ENCODE measurements at places on chromosomes 7 and 10. TPM values are rescaled to one million over a fixed set of nuclear protein-coding genes. Genes with fewer than 3 reads are reported as not detected.
A peak's percentile ranks its signal among the peaks of the same experiment; 100 is the strongest.

- H3K27me3 ChIP-seq: no peaks in the 10 kb centered on the region
Measured at GRCh38 chr10:87658858-87659555, 671 bp upstream of the PAPSS2 start.

- peaks cover 16% of the 10 kb centered on the region for H3K4me1 ChIP-seq
- no peak overlapping the region for H3K27ac ChIP-seq
- H3K36me3 ChIP-seq: no peaks in the 10 kb centered on the region
- no peaks in the 10 kb centered on the region for H3K27me3 ChIP-seq
Measured at GRCh38 chr7:2870471-2870931, 26.4 kb upstream of the GNA12 start.

DNA sequence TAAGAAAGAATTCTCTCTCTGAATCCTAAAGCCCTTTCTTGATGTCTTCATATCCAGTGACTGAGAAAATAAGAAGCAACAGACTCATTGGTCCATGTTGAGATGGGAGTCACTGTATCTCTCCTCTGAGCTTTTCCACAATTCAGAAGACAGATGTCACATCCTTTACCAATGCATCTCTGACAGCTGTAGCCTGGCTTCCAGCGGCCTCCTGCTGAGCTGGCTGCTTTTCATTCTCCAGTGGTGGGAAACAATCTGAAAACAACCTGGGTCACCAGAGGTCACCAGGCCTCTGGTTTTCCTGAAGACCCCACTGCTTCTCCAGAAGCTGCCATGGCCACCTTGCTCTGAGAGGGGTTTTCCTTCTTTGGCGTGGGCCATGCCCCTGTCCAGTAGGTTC lies 18.3 kb upstream of the RPA3 start:
- no peak for DNase-seq
- H3K27me3 ChIP-seq: no peaks in the 10 kb centered on the region
- H3K4me1 ChIP-seq: peaks cover 30% of the 10 kb centered on the region

DNA sequence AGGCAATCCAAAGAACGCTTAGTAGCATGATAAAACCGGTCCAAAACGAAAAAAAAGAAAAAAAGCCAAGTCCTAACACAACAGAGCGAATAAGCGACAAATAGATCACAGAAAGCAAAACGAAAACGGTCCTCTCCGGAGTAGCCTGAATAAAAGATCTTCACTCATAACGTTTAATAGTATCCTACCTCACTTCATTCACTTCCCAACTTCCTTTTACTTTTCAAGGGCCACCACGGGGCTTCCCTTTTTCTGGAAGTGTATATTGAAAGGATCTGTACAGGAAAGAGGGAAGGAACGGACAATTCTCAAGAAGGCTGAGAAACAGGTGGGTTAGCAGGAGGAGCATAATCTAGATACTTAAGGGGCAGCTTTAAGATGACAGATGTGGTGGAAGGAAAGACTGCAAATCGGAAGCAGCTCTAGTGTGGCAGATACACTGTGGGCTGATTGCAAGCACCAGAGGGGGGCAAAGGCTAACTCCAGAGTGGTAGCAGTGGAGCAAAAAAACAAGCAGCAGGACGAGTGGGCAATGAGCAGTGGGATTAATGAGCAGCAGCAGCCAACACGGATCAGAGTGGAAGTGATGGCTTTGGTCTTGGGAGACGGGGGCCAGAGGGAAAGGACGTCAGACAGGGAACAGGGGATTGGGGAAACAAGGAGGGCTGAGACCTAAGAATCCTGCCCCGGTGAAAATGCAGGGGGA lies 866 bp downstream of the CNOT4 start:
- H3K4me1 ChIP-seq: peaks cover 2% of the 10 kb centered on the region
- no peak overlapping the region for H3K4me3 ChIP-seq
- H3K27ac ChIP-seq: no peak overlapping the region
- no peak for DNase-seq
- H3K27me3 ChIP-seq: no peaks in the 10 kb centered on the region

- H3K27ac ChIP-seq: no peak within 1 kb of the TSS
- peaks cover 15% of the 10 kb centered on the region for H3K4me1 ChIP-seq
- H3K27me3 ChIP-seq: peaks cover 77% of the 10 kb centered on the region
- peaks cover 3% of the 10 kb centered on the region for H3K36me3 ChIP-seq
- peak within 1 kb of the TSS; percentile 32 for H3K4me3 ChIP-seq
- DNase-seq: peak; percentile 72
Measured at GRCh38 chr10:123147635-123148413, at the start of gene HMX2. Gene HMX2, plus strand, starts transcription at chr10:123148136. Its CDS starts 243 bp downstream, at chr10:123148379.

GRCh38 chr10:5395168-5395567 lies 9.5 kb downstream of the TUBAL3 start:
- no peak for DNase-seq
- no peaks in the 10 kb centered on the region for H3K4me1 ChIP-seq
- H3K36me3 ChIP-seq: peaks cover 7% of the 10 kb centered on the region
- H3K4me3 ChIP-seq: no peak overlapping the region
- peaks cover 21% of the 10 kb centered on the region for H3K27me3 ChIP-seq

GRCh38 chr10:124094419-124094785 lies 1.0 kb upstream of the CHST15 start:
- H3K4me1 ChIP-seq: peaks cover 28% of the 10 kb centered on the region
- H3K36me3 ChIP-seq: peaks cover 5% of the 10 kb centered on the region
- H3K27me3 ChIP-seq: peaks cover 20% of the 10 kb centered on the region
- peak overlapping the region; percentile 72 for H3K4me3 ChIP-seq

DNA sequence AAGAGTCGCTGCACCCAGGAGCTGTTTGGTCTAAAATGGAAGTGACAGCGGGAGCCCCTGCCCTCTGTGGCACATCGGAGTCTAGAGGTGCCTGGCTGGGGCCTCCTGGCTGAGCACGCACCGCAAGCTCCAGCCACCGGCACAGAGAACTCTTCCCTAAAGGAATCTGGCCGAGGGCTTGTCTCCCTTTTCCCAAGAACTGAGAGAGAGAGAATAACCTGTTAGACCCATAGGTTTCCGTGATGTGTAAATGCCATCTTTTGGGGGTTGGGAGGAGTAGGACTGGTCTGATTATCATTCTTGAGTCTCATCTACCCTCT lies 47.3 kb downstream of the PROSER2 start:
- H3K27ac ChIP-seq: no peak overlapping the region
- H3K36me3 ChIP-seq: peaks cover 14% of the 10 kb centered on the region
- peak; percentile 46 for DNase-seq
- H3K4me3 ChIP-seq: no peak overlapping the region
- H3K27me3 ChIP-seq: no peaks in the 10 kb centered on the region

The CDC14C gene
- total RNA-seq: not detected

GRCh38 chr7:41624818-41625217 lies 78.1 kb downstream of the INHBA start:
- H3K4me3 ChIP-seq: no peak overlapping the region
- DNase-seq: no peak
- H3K36me3 ChIP-seq: no peaks in the 10 kb centered on the region
- H3K27me3 ChIP-seq: no peaks in the 10 kb centered on the region
- H3K4me1 ChIP-seq: peaks cover 11% of the 10 kb centered on the region

GRCh38 chr10:86644794-86645445 lies 9.4 kb upstream of the OPN4 start:
- H3K27me3 ChIP-seq: no peaks in the 10 kb centered on the region
- H3K4me3 ChIP-seq: no peak overlapping the region
- H3K27ac ChIP-seq: peak overlapping the region; percentile 32
- no peaks in the 10 kb centered on the region for H3K36me3 ChIP-seq
- H3K4me1 ChIP-seq: peaks cover 54% of the 10 kb centered on the region
- DNase-seq: no peak

The ACBD7 gene
- total RNA-seq: 0.51 TPM

The ADAM22 gene
- 6.6 TPM for total RNA-seq

GRCh38 chr7:86328801-86329433 lies 314.8 kb upstream of the GRM3 start:
- DNase-seq: no peak
- no peaks in the 10 kb centered on the region for H3K27me3 ChIP-seq
- no peak overlapping the region for H3K4me3 ChIP-seq
- H3K36me3 ChIP-seq: no peaks in the 10 kb centered on the region
- no peak overlapping the region for H3K27ac ChIP-seq

DNA sequence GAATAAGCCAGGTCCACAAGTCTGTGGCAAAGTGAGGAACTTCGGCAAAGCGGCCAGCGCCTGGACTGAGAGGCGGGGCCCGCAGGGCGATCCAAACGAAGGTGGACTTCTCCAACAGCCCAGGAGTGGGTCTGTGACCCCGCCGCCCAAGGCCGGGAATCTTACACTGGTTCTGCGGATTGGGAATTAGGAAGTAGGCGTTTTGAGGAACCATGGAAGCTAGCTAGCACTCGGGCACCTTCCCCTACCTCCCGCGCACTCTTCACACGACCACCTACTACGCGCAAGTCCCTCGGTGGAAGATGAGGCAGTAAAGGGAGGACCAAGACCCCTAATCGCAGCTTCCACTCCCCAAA lies 570 bp upstream of the ARF5 start:
- peak overlapping the region; percentile 73 for H3K27ac ChIP-seq
- peak overlapping the region; percentile 70 for H3K4me3 ChIP-seq
- peaks cover 17% of the 10 kb centered on the region for H3K36me3 ChIP-seq
- H3K4me1 ChIP-seq: peaks cover 52% of the 10 kb centered on the region

DNA sequence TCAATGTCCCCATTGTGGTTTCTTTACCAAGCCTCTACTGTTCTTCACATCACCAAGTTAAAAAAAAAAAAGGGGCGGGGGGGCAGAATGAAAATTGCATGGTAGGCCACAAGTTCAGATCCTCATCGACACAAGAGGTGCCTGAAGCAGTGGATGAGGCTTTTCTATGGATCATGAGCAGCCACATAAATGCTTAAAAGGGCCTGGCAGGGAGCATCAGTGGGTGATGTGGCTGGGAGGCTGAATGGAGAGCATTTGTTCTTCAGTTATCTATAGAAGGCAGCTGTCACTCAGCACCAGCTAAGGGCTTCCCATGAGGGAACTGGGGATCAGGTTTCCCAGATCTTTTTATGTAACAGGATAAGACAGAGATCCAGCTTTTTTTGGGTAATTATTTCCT lies 117.9 kb downstream of the CFTR start:
- H3K36me3 ChIP-seq: no peaks in the 10 kb centered on the region
- H3K4me3 ChIP-seq: no peak overlapping the region
- peaks cover 1% of the 10 kb centered on the region for H3K27me3 ChIP-seq
- no peaks in the 10 kb centered on the region for H3K4me1 ChIP-seq
- no peak for DNase-seq

- H3K27ac ChIP-seq: no peak overlapping the region
- peaks cover 2% of the 10 kb centered on the region for H3K27me3 ChIP-seq
- DNase-seq: no peak
- no peaks in the 10 kb centered on the region for H3K36me3 ChIP-seq
- no peaks in the 10 kb centered on the region for H3K4me1 ChIP-seq
- no peak overlapping the region for H3K4me3 ChIP-seq
Measured at GRCh38 chr10:71597821-71598498, 121.6 kb downstream of the C10orf105 start.

DNA sequence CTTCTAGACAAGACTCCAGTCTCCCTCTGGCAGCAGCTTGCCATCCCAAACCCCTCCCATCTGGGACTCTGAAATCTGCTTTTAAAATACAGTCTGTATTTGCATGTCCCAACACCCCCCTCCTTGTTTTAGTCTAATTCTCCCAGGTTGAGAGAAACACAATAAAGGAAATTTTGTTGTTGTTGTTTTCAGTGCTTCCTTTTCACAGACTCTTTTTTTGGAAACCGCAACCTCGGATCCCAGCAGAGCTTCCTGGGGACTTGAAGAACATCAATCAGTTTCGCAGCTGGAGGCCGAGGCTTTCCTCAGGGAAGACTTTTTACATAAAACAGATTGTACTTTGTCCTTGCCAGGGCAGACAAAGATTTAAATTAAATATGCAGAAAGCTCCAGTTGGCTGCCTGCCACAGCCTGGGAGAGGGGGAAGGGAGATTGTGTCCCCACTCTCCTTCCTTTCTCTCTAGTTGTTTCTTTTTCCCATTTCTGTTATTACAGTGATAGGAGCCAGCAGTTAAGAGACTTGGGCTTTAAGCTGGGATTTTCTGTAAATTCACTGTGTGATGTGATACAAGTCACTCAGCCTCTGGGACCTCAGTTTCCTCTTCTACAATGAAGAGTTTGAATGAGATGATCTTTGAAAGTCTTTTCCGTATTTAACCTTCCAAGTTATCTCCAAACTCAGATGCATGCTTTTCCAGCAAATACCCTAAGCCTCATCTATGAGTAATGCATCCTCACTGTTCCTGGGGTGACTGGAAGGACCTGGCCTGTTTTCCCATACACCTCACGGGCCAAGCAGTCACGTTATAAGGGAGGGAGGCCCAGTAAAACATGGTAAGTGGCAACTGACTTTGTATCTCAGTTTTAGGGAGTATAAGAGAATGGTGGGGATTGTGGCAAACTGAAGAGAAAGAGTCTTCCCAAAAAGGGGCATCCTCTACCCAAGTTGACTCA lies 192.3 kb downstream of the REEP3 start:
- H3K36me3 ChIP-seq: no peaks in the 10 kb centered on the region
- peaks cover 59% of the 10 kb centered on the region for H3K4me1 ChIP-seq
- H3K27ac ChIP-seq: peak overlapping the region; percentile 93
- no peaks in the 10 kb centered on the region for H3K27me3 ChIP-seq
- H3K4me3 ChIP-seq: peak overlapping the region; percentile 28

GRCh38 chr7:142556740-142557139 lies 192.5 kb upstream of the PRSS1 start:
- H3K27ac ChIP-seq: peak overlapping the region; percentile 82
- H3K36me3 ChIP-seq: no peaks in the 10 kb centered on the region
- H3K27me3 ChIP-seq: no peaks in the 10 kb centered on the region
- DNase-seq: no peak
- H3K4me1 ChIP-seq: peaks cover 60% of the 10 kb centered on the region

DNA sequence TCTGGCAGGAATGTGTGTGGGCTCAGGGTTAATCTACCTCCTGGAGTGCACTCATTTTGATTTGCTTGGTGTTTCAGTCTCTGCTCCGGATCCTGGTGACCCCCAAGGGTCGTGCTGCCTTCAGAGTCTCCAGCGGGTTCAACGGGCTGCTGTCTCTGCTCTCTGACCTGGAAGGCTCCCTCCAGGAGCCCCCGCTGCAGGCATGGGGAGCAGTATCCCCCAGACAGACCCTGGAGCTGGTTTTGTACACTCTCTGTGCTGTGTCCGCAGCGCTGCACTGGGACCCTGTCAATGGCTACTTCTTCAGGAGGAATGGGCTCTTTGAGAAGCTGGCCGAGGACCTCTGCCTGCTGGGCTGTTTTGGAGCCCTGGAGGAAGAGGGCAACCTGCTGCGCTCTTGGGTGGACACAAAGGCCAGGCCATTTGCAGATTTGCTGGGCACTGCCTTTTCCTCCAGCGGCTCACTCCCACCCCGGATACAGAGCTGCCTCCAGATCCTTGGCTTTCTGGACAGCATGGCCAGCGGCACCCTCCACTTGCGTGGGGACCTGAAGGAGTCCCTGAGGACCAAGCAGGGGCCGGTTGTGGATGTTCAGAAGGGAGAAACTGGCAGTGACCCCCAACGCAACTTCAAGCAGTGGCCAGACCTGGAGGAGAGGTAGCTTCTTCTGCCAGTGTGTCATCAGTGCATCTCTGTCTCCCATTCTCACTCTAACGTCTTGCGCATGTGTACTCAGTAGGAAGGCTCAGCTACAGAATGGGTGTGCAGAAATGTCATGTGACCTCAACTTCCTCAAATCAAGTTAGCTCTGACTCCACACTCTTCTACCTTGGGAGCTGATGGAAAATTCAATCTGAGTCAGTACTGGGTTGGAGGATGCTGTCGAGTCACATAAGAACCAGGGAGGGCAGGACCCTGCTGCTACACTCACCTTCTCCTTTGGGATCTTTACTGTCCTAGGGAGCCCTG lies 58.5 kb downstream of the WDFY4 start:
- no peak overlapping the region for H3K27ac ChIP-seq
- no peak overlapping the region for H3K4me3 ChIP-seq
- no peaks in the 10 kb centered on the region for H3K4me1 ChIP-seq
- DNase-seq: no peak

Measured in chondrocyte (in vitro differentiated cells).